ENCODE measurements at places on chromosomes 3 and 15.
A peak's percentile ranks its signal among the peaks of the same experiment; 100 is the strongest.

- DNase-seq: no peak
Measured at GRCh38 chr3:100216713-100217112, 44.1 kb upstream of the TBC1D23 start.

DNA sequence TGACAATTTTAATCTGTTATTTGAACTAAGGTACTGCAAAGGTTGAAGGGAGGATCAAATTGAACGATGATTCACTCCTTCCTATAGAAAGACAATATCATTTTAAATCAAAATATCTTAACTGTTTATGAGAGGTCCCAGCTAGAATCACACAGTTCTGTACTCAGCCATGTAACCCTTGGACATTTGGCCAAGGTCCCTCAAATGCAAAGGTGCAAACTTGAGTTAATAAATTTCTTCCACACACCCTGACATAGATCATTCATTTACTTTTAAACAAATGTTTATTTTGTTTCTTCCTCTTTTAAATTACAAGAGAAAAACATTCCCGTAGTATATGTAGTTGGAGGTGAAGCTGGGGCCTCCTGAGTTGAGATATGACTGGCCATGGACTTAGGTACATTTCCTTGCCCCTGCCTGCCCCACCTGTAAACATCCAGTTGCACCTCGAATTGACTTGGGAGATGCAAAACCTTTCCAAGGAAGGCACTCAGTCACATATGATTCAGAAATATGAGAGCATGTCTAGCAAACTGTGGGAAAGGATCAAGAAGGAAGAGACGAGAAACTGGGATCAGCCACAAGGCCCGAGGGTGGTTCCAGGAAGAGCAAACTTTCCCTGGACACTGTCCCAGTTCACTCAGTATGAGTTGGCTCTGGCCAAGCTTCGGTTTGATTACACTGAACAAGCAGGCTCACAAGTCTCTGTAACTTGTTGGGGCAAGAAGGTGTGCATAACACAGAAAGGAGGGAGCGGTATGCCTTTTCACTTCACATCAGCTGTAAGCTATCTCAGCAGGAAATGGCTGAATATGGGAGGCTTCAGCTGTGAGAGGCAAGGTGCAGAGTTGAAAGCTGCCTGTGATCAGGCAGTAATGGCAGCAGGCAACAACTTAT lies 6.7 kb downstream of the TNFSF10 start:
- DNase-seq: peak; percentile 55

DNA sequence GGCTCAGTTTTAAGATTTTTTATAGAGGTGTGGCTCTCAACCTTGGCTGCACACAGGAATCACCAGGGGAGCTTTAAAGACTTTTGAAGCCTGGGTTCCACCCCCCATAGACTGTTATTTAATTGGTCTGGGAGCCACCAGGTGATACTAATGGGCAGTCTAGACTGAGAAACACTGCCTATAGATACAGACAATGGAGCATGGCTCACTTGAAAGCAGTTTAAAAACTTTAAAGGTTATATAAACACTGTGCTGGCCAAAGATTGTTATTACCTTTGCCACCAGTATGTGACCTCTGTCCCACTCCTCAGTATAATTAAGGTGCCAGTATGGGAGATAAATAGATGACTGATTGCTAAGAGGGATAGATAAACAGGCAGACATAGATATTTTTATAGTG lies 3.8 kb downstream of the GOLIM4 start:
- DNase-seq: no peak

DNA sequence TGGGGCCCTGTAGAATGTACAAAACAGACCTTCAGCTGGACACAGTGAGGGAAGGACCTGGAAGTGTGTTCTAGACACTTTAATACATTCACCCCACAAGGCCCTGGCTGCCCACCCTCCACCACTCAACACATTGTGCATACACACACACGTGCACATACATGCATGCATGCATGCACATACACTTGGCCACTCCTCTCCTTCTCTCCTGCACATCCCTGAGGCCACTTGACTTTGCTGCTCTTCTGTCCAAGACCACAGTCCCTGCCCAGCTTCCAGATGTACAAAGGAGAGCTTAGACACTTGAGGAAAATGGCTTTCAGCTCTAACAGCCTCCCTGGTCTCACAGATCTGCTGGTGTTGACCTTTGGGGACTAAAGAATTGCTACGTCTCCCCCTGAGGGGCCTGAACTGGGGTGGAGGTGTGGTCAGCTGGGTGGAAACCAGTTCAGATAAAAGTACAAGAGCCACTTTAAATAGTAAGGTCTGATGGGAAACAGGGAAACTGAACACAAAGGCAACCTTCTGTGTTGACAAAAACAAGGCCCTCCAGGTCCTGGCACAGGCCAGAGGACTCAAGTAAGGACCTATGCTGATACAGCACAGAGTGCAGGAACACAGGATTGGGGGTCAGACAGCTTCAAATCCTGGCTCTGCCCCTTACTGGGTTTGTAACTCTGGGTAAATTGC lies 24.8 kb upstream of the NOX5 start:
- DNase-seq: no peak

DNA sequence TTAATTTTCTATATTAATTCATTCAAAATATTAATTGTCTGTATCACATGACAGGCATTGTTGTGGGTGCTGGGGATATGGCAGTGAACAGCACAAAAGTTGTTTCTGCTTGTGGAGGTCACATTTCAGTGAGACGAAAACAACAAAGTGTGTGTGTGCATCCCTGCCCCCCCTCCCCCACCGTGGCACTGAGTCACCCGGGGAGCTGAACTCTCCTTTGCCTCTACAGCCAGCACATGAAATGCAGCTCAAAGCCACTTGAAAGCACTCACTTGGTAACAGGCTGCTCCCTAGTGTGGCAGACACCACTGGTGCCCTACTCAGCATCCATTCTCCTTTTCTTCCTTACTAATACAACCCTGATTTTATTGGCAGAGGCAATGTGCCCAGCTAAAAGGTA lies 16.9 kb upstream of the SCAMP5 start:
- DNase-seq: no peak

GRCh38 chr15:90184119-90184785 lies 16.9 kb upstream of the SEMA4B start:
- no peak for DNase-seq

GRCh38 chr15:78991879-78992278 lies 47.0 kb upstream of the CTSH start:
- no peak for DNase-seq

DNA sequence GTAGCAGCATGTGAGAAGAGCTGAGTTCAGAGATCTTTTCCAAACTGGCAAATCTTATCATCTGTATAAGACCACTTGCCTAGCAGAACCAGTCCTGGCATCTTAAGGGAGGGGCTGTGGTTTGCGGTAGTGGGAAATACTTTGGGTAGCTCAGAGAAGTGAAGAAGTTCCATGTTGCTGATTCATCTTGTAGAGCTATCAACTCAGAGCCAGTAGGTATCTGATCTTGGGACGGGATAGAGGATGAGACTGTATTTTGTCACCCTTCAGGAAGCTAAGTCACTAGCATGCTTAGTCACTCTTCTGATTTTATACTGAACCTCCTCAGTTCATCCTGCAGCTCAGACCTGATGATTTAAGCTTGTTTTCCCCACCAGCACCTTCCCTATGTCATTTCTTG lies 211.4 kb downstream of the NR1D2 start:
- peak; percentile 43 for DNase-seq

DNA sequence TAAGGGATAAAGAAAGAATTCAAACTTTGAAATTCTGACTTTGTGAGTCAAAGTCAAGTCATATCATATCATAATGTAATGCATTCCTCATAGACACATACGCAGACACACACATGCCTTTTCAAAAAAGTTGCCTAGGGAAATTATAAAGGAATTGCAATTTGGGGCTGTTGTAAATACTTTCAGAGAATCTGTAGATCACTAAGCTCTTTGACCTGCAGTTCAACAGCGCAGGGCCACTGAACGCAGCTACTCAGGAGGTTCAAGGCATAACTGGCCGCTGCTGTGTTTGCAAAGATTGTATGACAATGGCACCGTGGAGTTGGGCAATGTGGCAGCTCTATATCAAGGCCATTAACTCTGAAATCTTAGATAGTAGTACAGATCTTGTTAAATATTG lies 188.4 kb upstream of the THRB start:
- no peak for DNase-seq
